ENCODE measurements at places on chromosomes 7 and 10.
A peak's percentile ranks its signal among the peaks of the same experiment; 100 is the strongest.

- DNase-seq = no peak
Measured at GRCh38 chr7:46685051-46685450, 764.0 kb upstream of the IGFBP3 start.

DNA sequence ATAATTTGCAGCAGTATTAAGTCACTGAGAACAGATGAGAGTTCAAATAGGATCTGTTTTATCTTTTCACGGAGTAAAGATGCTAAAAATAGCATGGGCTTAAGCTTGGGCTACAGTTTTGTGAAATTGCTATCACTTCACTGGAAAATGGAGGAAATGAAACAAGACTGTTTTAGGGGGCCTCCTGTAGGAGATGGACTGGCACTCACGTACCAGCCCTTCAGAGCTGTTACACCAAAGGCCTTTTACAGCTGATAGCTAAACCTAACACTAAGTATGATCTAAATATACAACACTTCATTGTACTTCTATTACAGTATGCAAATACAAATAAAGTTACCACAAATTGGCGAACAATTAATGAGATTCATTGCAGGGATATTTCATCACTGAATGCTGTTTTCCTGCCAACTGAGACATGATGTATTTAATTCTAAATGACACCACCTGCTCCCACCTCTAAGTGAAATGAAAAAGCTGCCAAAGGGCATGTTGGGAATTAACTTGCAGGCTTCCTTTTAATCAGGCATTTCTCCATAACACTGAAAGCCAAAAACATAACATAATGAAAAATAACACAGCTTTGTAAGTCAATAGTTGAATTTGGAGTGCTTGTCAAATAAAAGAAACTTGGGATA lies 304.5 kb upstream of the LRRN3 start:
- DNase-seq = peak; percentile 55

DNA sequence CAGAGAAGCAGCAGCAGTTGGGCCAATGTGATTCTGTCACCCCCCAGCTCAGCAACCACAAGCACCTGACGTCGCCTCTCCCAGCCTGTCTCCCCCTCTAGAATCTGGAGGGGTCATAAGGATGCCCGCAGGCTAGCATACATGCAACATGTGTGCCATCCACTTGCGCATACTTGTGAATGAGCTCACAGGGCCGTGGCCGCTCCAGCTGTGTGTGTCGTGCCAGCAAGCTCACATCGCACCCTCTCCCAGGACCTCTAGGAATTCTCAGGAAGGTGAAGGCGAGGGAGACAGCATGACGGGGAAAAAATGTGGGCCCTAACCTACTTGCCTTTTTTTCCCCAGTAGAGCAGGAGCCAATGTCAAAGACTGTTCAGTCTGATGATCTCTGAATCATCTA lies 80.3 kb downstream of the STRA8 start:
- no peak for DNase-seq

DNA sequence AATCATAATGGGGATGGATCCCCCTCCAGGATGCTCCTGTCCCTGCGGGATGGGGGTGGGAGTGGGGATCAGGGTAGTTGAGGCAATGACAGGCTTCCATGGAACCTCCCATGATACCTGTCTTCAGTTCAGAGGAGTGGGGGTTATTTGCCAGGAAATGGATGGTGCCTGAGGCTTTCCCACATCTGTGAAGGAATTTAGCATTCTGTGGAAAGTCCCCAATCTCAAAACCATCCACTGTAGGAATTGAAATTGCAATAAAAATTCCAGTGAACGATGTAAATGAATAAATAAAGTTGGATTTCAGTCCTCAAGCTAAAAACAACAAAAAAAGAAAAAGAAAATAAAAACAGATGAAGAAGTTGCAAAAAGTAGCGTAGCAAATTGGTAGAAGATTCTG lies 81.9 kb downstream of the CHRM2 start:
- DNase-seq = no peak

- DNase-seq = no peak
Measured at GRCh38 chr7:5283421-5284303, 919 bp downstream of the SLC29A4 start.

DNA sequence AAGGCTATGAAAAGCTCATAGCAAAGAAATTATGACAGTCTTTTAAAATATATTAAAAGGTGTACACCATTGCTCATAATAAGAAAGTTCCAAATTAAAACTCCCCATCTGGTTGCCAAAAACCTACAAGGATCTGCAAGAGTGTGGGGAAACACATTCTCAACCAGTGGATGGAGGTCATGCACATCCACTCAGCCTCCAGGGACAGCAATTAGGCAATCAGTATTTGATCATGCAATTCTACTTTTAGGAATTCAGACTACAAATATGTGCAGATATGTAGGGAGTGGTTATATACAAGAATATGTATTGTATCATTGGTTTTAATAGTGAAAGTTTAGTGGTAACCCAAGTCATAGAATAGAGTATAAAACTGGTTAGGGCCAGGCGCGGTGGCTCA lies 157.8 kb downstream of the FGFR2 start:
- no peak for DNase-seq

Data from NCI-H1417 treated with DMSO at 0.1 percent for 48 hours (cell line).